CD4-positive, alpha-beta T cell treated with Interleukin-2 at 100 ng/mL for 4 hours (primary cell): ENCODE measurements at places on chromosomes 1 and 21.

DNA sequence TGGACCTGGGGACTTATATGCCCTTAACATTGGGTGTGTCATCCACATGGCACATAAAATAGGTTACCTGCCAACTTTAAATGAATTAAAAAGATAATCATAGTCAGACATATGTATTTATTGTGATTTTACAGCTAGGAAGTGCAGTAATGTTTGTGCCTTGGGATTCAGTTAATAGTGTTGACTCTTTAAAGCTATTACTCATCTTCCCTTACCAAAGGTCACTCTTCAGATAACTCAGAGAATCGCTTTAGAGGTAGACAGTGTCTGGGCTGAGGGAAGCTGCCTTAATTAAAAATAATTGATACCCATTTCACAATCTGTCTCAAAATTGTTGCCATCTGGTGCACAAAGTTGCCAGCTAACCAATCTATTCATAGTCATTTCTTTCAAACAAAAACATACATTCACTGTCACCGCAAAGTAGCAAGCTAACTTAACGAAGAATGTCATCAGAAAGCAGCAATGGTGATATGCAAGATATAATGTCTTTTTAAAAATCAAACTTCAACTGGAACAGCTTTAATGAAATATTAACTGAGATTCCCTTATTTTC, 3.0 kb upstream of the KRTAP15-1 start:
- no peak for DNase-seq

DNA sequence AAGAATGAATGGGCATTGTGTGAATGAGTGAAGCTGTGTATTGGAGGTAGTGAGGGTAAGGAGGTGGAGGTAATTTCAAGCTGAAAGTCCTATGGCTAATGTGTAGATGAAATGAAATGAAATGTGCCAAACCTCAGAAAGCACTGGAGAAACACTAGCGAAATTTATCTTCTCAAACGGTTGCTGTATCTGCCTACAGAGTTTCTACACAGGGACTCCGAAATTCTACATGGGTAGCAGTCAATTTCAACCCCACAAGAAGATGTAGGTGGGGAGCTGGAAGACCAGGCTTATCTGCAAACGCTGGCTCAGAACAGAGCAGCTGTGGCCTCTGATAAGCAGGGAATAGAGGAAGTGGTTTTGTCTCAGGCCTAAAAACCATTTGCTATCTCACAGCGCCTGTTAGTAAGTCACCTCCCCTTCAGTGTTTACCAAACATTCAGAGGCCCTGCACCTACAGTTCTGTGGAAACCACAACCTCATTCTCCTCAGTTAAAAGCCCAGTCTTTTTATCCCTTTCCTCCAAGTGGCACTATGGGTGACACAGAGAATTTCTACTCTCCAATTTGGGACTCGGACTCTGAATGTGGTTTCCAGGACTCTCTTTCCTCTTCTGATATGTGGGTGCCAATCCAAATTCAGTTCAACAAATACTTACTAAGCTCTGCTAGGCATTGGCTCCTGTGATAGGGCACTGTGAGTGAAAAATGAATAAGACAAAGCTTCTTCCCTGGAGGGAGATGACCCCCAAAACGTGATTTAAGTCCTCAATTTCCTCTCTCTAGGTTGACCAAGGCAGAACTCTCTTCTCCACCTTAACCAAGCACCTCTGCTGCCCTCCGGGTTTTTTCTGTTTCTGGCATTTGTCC, 17.2 kb upstream of the SLAMF6 start:
- peak; percentile 71 for DNase-seq

GRCh38 chr1:40034869-40035268, 5.7 kb upstream of the CAP1 start:
- DNase-seq = no peak

- DNase-seq = peak; percentile 95
These were observed 4.8 kb downstream of the FAAP20 start for GRCh38 chr1:2189459-2190425.

GRCh38 chr1:21904704-21905520, 32.2 kb downstream of the HSPG2 start:
- no peak for DNase-seq

- DNase-seq = peak; percentile 79
These were observed 53.1 kb downstream of the RIMS3 start for GRCh38 chr1:40612345-40612831.
